ENCODE measurements at places on chromosomes 16 and 17. TPM values are rescaled to one million over a fixed set of nuclear protein-coding genes. Genes with fewer than 3 reads are reported as not detected.

DGKE gene
- 15.0 TPM for total RNA-seq

DNA sequence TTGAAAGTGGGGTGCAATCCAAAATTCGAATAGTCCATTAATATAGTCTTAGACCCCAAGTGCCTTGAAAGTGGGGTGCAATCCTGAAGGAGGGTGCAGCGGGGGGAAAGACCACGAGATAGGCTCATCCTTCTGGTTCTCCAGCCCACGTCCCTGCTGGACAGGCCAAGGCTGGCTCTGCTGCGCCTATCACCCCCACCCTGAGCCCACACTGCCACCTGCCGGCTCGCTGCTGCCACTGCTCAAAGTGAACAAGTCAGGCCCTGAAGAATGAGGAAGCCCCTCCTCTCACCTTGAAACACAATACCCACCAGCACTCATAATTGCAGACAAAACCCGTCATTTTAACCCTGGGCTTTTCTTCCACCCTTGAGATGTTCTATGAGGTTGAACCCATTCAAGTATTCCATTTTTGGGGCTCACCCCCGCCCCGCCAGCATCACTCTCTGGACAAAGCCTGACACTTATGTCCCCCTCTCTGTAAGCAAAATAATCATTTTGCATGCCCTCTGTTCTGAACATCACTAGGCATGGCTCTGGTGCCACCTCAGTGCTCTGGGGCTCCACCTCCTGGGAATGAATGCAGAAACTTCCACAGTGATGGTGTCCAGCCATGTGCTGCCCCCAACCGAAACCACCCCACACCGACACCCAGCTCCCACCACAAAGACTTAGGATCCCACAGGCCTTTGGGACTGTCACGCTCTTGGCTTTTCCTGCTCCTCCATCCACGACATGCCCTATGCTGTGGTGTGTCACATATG, 56.8 kb downstream of the BEAN1 start:
- H3K27me3 ChIP-seq, result no peaks in the 10 kb centered on the region
- no peaks in the 10 kb centered on the region for H3K4me1 ChIP-seq
- no peaks in the 10 kb centered on the region for H3K36me3 ChIP-seq
- no peak overlapping the region for H3K27ac ChIP-seq

DNA sequence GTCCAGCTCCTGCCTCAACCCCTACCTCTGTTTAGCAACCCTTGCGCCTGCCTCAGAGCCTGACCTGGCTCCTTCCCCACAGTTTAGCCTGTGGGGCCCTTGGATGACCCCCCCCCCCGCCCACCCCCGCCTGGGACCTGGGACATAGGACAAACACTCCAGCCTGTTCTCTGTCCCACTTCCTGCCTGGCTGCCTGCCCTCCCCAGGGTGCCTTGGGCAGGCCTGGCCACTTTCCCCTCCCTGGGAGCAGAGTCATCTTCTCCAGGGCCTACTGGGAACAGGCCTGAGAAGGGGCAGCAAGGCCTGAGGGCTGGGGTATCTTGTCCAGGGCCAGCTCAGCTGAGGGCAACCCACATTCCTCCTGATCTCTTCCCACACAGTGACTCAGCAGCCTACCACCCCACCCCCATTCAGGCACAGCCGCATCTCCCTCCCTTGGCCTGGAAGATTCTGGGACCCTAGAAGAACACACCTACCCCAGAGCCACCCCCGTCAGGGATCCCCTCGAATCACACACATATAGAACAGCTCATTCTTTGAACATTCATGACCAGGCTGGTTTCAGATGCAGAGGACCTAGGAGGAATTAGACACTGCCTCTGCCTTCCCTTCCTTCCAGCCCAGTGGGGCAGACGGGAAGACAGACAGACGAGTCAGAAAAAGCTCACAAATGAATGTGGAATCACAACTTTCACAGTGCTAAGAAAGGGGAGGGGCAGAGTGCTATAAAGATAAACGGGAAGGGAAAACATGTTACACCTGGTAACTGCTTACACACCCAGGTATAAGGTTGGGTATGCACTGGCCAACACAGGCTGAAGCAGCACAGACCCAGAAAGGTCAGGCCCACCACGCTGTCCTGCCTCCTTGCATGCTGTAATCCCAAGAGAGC, 6.0 kb downstream of the FHOD1 start:
- no peak overlapping the region for H3K27ac ChIP-seq
- no peaks in the 10 kb centered on the region for H3K36me3 ChIP-seq
- peaks cover 11% of the 10 kb centered on the region for H3K4me1 ChIP-seq
- no peak overlapping the region for H3K4me3 ChIP-seq

- no peak overlapping the region for H3K27ac ChIP-seq
- H3K36me3 ChIP-seq, result no peaks in the 10 kb centered on the region
- H3K27me3 ChIP-seq, result no peaks in the 10 kb centered on the region
- no peak for DNase-seq
Measured at GRCh38 chr16:71610447-71610846, 15.5 kb upstream of the MARVELD3 start.

DNA sequence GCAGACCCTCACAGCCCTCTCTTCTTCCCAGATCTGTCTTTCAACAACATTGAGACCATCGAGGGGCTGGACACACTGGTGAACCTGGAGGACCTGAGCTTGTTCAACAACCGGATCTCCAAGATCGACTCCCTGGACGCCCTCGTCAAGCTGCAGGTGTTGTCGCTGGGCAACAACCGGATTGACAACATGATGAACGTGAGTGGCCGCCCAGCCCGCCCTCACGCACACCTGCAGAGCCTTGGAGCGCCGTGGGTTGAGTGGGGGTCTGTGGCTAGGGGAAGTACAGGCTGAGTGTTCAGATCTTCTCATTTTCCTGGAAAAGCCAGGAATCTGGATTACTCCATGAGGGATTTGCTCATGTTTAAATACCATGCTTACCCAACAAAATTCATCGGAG, 15.2 kb downstream of the DRC3 start:
- H3K4me3 ChIP-seq, result no peak overlapping the region
- no peak for DNase-seq
- no peaks in the 10 kb centered on the region for H3K4me1 ChIP-seq
- H3K27me3 ChIP-seq, result no peaks in the 10 kb centered on the region
- no peak overlapping the region for H3K27ac ChIP-seq

DDX5 gene
- total RNA-seq, result 469 TPM

SP6 gene
- 0.95 TPM for total RNA-seq

GLP2R gene
- total RNA-seq, result 0.45 TPM

CA5A gene
- not detected for total RNA-seq

TSNAXIP1 gene
- 2.5 TPM for total RNA-seq

KCNH4 gene
- 0.12 TPM for total RNA-seq

DNA sequence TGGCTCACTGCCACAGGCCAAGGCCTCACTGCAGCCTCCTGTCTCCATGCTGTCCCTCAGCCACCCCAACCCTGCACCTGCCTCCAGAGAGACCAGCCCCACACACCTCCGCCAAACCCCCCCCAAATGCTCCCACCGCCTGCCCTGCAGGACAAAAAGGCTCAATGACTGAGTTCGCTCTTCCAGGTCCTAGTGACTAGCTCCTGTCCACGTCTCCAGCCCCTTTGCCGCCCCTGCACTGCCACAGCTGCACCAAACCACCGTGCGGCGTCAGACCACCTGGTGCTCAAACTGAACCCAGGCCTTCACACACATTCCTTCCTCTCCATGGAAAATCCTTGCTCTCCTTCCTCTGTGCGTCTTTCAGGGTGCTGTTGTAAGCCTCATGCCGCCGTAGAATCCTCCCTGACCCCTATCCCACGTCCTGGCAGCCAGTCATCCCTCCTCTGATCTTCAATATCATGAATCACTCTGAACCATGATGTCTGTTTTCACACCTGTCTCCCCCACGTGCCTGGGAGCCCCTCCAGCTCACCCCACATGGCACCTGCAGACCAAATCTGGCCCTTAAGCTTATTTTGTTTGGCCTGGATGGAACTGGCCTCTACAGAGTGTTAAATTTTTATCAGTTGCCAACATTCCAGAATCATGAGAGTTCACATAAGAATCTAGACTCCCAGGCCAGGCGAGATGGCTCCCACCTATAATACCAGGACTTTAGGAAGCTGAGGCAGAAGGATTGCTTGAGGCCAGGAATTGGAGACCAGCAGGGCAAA, 4.3 kb upstream of the GSG1L start:
- no peak overlapping the region for H3K27ac ChIP-seq
- no peaks in the 10 kb centered on the region for H3K27me3 ChIP-seq
- H3K4me3 ChIP-seq, result no peak overlapping the region
- no peak for DNase-seq
- no peaks in the 10 kb centered on the region for H3K36me3 ChIP-seq
- H3K4me1 ChIP-seq, result no peaks in the 10 kb centered on the region

CCL1 gene
- total RNA-seq, result not detected

PTRH2 gene
- total RNA-seq, result 20.0 TPM

- H3K27me3 ChIP-seq, result no peaks in the 10 kb centered on the region
- no peaks in the 10 kb centered on the region for H3K36me3 ChIP-seq
- no peak for DNase-seq
- H3K4me3 ChIP-seq, result no peak overlapping the region
- no peak overlapping the region for H3K27ac ChIP-seq
Measured at GRCh38 chr17:65892912-65893377, 299.0 kb downstream of the CEP112 start.

GRCh38 chr17:17938388-17939107, 33.7 kb downstream of the TOM1L2 start:
- no peak overlapping the region for H3K27ac ChIP-seq
- H3K27me3 ChIP-seq, result no peaks in the 10 kb centered on the region
- H3K4me3 ChIP-seq, result no peak overlapping the region
- H3K36me3 ChIP-seq, result no peaks in the 10 kb centered on the region
- no peak for DNase-seq

- H3K27ac ChIP-seq, result peak overlapping the region; percentile 99
- DNase-seq, result peak; percentile 88
- H3K4me1 ChIP-seq, result peaks cover 8% of the 10 kb centered on the region
- peak overlapping the region; percentile 62 for H3K4me3 ChIP-seq
- no peaks in the 10 kb centered on the region for H3K36me3 ChIP-seq
Measured at GRCh38 chr17:43368740-43369506, 29.9 kb upstream of the ARL4D start.

- no peak overlapping the region for H3K4me3 ChIP-seq
- no peaks in the 10 kb centered on the region for H3K36me3 ChIP-seq
- H3K4me1 ChIP-seq, result no peaks in the 10 kb centered on the region
- no peak overlapping the region for H3K27ac ChIP-seq
- no peak for DNase-seq
Measured at GRCh38 chr16:77660311-77660710, 62.0 kb upstream of the NUDT7 start.

DNA sequence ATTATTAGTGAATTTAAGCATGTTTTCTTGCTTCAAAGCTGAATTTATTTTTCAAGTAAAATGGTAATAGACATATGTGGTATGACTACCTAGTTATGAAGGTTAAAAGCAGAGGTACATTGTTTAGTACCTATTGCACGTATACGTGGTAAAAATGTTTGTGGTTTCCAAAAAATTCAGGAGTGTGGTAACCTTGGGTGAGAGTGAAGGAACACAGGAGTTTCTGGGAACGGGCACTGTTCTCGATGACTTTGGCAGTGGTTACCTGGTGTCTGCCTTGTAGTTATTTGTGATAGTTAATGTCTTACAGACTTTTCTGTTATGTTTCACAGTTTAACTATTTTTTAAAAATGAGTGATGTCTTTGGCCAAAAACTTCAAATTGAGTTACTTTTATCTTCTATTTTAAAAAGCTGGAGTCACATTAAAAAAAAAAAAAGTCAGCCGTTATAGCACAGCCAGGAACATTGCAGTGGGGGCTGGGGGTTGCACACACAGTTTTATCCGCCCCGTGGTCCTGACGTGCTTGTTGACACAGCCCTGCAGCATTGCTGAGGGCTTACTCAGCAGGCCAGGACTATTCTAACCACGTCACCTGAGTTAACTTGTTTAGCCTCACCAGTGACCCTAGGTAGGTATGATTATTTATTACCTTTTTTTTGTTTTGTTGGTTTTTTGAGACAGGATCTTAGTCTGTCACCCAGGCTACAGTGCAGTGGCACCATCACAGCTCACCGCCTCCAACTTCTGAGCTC, 10.9 kb downstream of the JPT2 start:
- no peaks in the 10 kb centered on the region for H3K36me3 ChIP-seq
- no peak overlapping the region for H3K27ac ChIP-seq
- DNase-seq, result no peak
- H3K4me3 ChIP-seq, result no peak overlapping the region
- H3K4me1 ChIP-seq, result no peaks in the 10 kb centered on the region

HOXB1 gene
- not detected for total RNA-seq

- no peak overlapping the region for H3K27ac ChIP-seq
- no peak for DNase-seq
- H3K27me3 ChIP-seq, result no peaks in the 10 kb centered on the region
- no peaks in the 10 kb centered on the region for H3K36me3 ChIP-seq
- H3K4me1 ChIP-seq, result peaks cover 11% of the 10 kb centered on the region
Measured at GRCh38 chr16:11793840-11794239, 3.2 kb downstream of the ZC3H7A start.

VAT1L gene
- 0.57 TPM for total RNA-seq

KIF2B gene
- total RNA-seq, result not detected

DNA sequence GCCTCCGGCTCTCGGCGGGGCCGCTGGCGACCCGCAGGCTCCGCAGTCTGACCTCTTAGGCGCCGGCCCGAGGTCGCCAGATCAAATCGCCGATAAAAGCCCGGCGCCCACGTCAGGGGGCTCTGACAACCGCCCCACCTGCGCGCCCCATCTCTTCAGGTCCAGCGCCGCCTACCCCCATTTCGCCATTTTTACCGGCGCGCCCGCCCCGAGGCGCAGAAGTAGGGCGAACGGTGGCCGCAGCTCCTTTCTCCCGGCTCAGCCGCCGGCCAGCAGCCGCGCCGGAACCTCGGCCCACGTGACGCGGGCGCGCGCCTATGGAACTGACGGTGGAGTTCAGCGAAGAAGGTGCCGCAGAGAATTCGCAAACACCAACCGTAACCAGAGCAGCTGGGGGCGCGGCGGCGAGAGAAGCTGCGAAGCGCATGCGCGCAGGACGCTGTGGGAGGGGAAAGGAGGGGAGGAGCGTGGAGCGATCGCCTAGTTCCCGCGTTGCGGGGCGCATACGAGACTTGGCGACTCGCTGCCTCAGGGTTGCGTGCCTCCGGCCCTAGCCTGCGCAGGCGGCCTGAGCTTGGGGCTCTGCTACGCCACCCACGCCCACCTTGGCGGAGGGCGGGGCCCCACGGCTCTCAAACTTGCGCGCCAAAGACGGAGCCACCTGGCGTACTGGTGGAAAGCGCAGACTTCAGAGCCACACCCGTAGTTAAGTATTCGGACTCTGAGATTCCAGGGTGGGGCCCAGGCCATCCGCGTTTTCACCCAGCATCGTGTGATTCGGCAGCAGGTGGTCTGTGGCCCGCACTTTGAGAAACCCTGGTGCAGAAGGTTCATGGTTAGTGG, at the start of gene TRIM37:
TSS of gene TRIM37 (minus strand) at position 418 of the 843 bp plus-strand sequence. CDS start 419 bp downstream, outside the sequence.
- no peaks in the 10 kb centered on the region for H3K27me3 ChIP-seq
- no peaks in the 10 kb centered on the region for H3K36me3 ChIP-seq
- H3K4me1 ChIP-seq, result peaks cover 1% of the 10 kb centered on the region
- H3K4me3 ChIP-seq, result peak within 1 kb of the TSS; percentile 67
- DNase-seq, result peak; percentile 98

- no peak overlapping the region for H3K27ac ChIP-seq
- no peaks in the 10 kb centered on the region for H3K36me3 ChIP-seq
- H3K27me3 ChIP-seq, result no peaks in the 10 kb centered on the region
Measured at GRCh38 chr17:3792481-3792880, 8.5 kb downstream of the ITGAE start.

SLC46A1 gene
- total RNA-seq, result 13.6 TPM

C17orf113 gene
- total RNA-seq, result 2.7 TPM

- no peaks in the 10 kb centered on the region for H3K27me3 ChIP-seq
- no peaks in the 10 kb centered on the region for H3K4me1 ChIP-seq
- H3K36me3 ChIP-seq, result no peaks in the 10 kb centered on the region
- no peak overlapping the region for H3K27ac ChIP-seq
Measured at GRCh38 chr16:81216706-81217105, 21.8 kb upstream of the BCO1 start.

- DNase-seq, result no peak
- no peak overlapping the region for H3K4me3 ChIP-seq
- H3K27me3 ChIP-seq, result no peaks in the 10 kb centered on the region
- no peaks in the 10 kb centered on the region for H3K36me3 ChIP-seq
- H3K4me1 ChIP-seq, result peaks cover under 1% of the 10 kb centered on the region
- H3K27ac ChIP-seq, result no peak overlapping the region
Measured at GRCh38 chr16:89695086-89695874, 6.2 kb downstream of the SPATA2L start.
